Activated naive CD8-positive, alpha-beta T cell treated with anti-CD3 and anti-CD28 coated beads, Interleukin-2, amount 10 ng/mL, durations not matched to agents 7 days and 5 days (primary cell): ENCODE measurements at places on chromosomes 1 and 21. TPM values are rescaled to one million over a fixed set of nuclear protein-coding genes. Genes with fewer than 3 reads are reported as not detected.
A peak's percentile ranks its signal among the peaks of the same experiment; 100 is the strongest.

- peak; percentile 36 for DNase-seq
Observed at GRCh38 chr1:19405761-19406487, 79.4 kb downstream of the CAPZB start.

GRCh38 chr1:228164561-228165371 is 838 bp upstream of the IBA57 start:
- no peak for DNase-seq

- DNase-seq = no peak
Observed at GRCh38 chr21:29638761-29639327, 301.0 kb downstream of the GRIK1 start.

DNA sequence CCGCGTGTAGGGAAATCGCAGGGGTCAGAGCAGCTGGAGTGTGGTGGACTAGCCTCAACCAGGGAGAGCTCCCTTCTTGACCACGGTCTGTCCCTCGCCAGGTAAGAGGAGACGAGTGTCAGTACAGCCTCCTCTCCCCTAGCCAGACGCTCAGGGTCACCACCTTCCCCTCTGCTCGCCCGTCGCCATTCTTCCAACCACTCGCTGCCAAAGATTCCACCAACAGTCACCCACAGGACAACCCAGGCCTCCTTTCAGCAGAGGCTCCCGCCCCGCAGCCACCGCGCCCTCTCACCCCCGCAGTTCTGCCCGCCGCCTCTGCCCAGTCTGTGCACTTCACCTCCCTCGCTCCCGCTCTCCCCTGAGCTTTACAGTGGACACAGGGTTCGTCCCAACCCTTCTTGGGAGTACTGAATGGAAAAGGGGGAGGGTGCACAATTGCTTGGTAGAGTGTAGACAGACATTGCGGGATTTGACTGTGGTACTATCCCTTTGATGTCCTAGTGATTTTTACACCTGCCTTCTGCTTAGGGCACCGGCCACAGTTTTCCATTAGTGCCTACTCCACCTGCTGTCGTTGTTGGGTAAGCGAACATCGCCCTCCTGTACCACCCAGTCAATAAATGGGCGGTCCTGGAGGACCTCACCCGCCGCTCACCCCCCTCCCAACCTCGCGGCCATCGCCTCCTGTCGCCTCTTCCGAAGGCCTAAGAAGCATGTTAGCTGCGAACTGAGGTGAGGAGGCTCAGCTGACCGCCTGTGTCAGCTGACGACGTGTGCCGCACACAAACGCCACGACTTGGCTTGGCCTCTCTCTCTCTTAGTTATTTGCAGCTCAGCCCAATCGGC is 9.2 kb upstream of the NBPF11 start:
- no peak for DNase-seq

The ALPL gene
- total RNA-seq = not detected

GRCh38 chr1:31127266-31127665 is 61.7 kb upstream of the PUM1 start:
- no peak for DNase-seq

- DNase-seq = no peak
Observed at GRCh38 chr1:91948097-91948496, 1.1 kb upstream of the BRDT start.

The BARHL2 gene
- not detected for total RNA-seq

GRCh38 chr21:44869781-44870747 is 3.4 kb downstream of the PTTG1IP start:
- no peak for DNase-seq

DNA sequence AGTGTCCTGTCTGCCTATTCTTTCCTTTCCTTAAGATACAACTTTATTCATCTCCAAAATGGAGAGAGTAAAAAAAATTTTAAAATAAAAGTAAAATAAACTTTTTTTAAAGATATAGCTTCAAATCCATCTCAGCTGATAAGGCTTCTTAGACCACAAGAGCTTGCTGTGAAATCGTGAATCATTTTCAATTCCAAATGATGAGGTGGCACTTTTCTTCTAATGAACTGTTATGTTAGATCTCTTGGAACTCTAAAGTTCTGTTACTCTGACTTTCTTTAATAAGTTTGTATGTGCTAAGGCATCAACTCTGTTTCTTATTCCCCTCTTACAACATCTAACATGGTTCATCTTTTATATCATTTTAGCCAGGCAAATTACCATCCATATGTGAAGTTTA is 4.5 kb downstream of the SH3GLB1 start:
- DNase-seq = no peak

DNA sequence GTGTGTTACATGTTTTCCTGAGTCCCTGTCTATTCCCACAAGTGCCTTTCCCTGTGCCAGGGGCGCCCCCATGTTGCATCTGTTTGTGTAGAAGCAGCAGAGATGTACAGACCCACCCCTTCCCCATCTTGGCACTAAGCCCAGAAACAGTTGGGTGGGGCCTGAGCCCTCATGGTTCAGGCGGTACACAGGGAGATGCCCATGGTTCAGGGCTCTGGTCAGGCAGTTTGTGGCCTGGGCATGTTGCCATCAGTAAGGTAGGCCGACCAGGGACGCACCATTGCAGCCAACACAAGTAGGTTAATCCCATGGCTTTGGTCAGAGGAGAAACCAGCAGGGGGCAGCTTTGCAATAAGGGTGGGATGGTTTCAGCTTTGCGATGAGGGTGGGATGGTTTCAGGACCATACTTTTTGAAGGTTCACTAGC is 914 bp upstream of the ADGRB2 start:
- DNase-seq = no peak

- DNase-seq = no peak
Observed at GRCh38 chr1:209412036-209412435, 171.5 kb upstream of the CAMK1G start.

DNA sequence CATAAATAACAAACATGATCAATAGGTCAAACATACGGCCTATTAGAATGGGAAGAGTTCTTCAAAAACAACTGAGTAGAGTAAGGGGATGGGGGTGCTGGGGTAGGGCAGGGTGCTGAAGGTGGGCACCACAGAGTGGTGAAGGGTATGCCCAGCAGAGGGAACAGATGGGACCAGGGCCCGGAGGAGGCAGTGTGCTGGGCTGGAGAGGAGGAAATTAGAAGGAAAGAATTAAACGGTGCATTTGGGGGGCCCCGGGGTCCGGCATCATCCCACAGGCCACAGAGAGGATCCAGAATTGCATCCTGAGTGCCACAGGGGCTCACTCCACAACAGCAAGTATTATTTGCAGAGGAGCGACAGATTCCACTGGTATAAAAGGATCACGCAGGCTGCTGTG is 94.5 kb downstream of the GLIS1 start:
- no peak for DNase-seq

GRCh38 chr1:147647796-147648633 is 22.3 kb downstream of the ACP6 start:
- peak; percentile 56 for DNase-seq

The NTRK1 gene
- 13.9 TPM for total RNA-seq

DNA sequence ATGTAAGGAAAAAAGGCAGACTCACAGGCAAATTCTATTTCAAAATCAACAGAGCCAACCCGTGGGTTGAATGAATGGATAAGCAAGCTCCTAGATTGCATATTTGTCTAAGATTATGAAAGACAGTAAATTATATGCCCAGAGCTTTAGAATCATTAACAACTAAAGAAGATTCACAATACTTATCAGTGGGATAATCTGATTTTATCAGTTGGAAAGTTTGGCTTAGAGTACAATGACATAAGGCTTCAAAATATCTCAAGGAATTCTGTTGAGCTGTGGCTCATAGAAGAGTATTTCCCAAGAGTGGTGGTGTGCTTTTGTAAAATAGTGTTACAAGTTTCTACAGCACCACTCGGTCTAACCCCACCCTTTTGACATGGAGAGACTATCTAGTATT is 85.5 kb downstream of the ADAMTS1 start:
- DNase-seq = no peak

GRCh38 chr1:85617633-85618100 is 37.1 kb downstream of the CCN1 start:
- DNase-seq = no peak

DNA sequence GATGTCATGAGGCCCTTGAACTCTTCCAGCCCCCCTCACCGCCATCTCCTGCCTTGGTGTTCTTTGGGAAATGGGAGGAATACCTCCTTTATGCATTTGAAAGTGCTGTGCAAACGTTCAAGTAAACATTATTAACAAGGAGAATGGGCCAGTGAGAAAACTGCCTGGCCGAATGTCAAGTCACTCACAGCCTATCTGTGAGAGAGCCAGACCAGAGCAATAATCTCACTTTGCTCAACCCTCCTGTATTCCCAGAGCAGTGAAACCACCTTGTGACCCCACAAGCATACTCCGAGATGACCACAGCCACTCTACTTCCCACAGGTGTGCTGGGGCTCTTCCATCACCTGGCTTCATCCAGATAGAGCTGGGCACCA is 5.2 kb downstream of the TAL1 start:
- no peak for DNase-seq

DNA sequence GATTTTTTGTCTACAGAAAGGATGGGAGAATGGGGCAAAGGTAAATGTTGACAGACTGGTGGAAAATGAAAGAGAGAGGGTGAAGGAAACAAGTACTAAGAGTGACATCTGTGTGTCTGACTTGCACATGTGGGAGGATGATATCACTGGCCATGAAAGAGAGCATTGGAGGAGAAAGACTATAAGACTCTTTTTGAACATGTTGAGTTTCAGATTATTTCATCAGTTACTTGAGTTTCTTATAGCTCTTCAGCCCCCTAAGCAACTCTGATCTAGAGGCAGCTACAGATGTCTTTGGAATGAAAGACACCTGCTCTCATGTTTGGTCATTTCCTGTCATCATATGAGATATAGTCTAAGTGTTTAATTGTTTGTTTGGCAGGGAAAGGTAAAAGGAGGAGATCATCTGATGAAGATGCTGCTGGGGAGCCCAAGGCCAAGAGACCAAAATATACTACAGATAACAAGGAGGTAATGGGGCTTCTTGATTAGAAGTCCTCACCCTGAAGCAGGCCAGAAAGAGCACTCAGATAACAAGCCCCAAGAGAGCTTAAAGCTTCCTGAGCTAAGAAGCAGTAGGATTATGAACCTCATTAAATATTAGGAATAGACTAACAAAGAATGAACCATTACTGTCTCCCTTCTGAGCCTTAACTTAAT is 4.5 kb downstream of the POLR3C start:
- no peak for DNase-seq

- peak; percentile 70 for DNase-seq
Observed at GRCh38 chr1:159924025-159924790, 1.1 kb downstream of the TAGLN2 start.

DNA sequence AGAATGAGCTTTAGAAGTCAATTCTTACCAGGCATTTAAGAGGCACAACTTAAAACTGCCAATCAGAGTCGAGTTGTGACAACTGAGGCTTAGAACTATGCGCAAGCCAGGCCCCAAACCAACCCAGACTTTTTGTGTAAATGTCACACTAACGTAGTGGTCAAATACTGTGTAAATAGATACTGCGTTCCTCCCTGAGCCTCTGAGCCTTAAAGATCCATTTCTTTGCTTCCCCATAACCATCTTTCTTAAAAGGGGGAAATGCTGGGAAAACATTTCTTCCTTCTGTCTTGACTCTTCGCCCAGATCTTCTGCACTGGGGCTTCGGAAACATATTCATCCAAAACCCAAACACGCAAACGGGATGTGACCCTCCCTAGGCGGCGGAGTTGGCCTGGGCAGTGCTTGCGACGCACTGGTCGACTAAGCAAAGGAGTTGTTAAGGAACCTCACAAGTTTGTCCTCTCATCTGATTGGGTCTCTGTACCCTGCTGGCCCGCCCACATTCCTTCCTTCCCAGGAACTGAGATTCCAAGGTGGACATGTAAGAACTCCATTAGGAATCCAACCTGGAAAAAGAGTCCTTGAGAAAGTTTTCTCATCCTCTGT is 2.6 kb downstream of the ADAMTS5 start:
- DNase-seq = no peak

DNA sequence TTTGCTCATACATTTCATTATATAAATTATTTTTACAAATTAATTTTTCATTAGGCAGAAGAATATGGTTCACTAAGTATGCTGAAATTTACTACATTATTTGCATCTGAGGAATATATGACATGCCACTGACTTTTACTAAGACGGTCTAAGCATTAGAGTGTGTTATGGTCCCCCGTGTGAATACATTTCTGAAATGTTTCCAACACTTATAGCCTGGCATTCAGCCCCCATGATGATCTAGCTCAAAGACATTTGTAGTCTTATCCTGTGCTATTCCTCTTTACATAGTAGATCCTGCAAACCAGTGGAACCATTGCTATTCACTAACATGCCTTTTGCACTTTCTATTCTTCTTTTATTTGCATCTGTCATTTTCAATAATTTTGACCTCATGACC is 1878.0 kb downstream of the MRPL39 start:
- DNase-seq = no peak

- no peak for DNase-seq
Observed at GRCh38 chr1:89356658-89357400, 7.0 kb upstream of the GBP6 start.

The PGLYRP4 gene
- total RNA-seq = not detected

- no peak for DNase-seq
Observed at GRCh38 chr1:8473891-8474300, 156.0 kb downstream of the SLC45A1 start.

The APCS gene
- total RNA-seq = not detected

- no peak for DNase-seq
Observed at GRCh38 chr1:149962039-149962647, 25.5 kb upstream of the MTMR11 start.

The MMP23B gene
- total RNA-seq = 5.2 TPM

DNA sequence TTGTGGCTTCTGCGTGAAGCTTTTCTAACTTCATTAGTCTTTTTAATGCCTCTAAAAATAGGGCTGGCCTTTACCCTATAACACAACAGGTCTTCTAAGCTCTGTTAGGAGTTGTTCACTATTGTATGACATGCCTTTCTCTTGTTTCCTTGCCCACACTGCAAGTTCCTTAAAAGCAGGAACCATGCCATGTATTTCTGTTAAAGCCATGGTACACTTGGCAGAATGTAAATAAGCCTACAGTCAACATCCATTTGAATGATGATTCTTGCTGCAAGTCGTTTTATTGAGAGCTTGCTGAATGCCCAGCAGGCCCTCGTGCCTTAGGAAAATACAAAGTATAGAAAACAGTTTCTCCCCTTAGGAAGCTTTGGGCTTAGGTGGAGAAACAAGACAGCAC is 214.6 kb downstream of the DUSP10 start:
- DNase-seq = no peak

The RGS1 gene
- total RNA-seq = 15.3 TPM

- no peak for DNase-seq
Observed at GRCh38 chr1:42482635-42483153, 19.6 kb downstream of the CCDC30 start.

The EPHA8 gene
- not detected for total RNA-seq

DNA sequence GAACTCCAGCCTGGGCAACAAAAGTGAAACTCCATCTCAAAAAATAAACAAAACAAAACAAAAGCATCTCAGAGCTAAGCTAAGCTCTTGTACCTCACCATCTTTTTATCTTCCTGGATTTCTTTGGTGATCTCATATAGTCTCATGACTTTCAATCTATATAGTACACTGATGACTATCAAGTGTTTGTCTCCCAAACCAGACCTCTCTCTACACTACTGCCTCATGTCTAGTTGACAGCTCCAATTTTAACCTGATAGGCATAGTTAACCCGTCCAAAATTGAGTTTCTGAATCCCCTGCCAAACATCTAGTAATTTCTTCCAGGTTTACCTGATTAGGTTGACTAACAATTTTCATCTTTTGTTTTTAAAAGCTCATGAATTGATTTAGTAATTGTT is 151.7 kb downstream of the COP1 start:
- no peak for DNase-seq

The ZYG11A gene
- 0.08 TPM for total RNA-seq

- no peak for DNase-seq
Observed at GRCh38 chr1:84489766-84490165, 10.7 kb downstream of the RPF1 start.

The CREB3L4 gene
- total RNA-seq = 10.0 TPM

- DNase-seq = no peak
Observed at GRCh38 chr1:213054733-213055591, 3.9 kb downstream of the RPS6KC1 start.

- no peak for DNase-seq
Observed at GRCh38 chr1:53133261-53134041, 9.0 kb downstream of the SLC1A7 start.
